ENCODE measurements at places on chromosomes 3 and 15.

- DNase-seq: no peak
These were observed 207.6 kb downstream of the GAP43 start for GRCh38 chr3:115830764-115831395.

GRCh38 chr15:83365370-83365938, 81.0 kb upstream of the BNC1 start:
- no peak for DNase-seq

GRCh38 chr3:173238091-173238490, 97.1 kb upstream of the SPATA16 start:
- no peak for DNase-seq

DNA sequence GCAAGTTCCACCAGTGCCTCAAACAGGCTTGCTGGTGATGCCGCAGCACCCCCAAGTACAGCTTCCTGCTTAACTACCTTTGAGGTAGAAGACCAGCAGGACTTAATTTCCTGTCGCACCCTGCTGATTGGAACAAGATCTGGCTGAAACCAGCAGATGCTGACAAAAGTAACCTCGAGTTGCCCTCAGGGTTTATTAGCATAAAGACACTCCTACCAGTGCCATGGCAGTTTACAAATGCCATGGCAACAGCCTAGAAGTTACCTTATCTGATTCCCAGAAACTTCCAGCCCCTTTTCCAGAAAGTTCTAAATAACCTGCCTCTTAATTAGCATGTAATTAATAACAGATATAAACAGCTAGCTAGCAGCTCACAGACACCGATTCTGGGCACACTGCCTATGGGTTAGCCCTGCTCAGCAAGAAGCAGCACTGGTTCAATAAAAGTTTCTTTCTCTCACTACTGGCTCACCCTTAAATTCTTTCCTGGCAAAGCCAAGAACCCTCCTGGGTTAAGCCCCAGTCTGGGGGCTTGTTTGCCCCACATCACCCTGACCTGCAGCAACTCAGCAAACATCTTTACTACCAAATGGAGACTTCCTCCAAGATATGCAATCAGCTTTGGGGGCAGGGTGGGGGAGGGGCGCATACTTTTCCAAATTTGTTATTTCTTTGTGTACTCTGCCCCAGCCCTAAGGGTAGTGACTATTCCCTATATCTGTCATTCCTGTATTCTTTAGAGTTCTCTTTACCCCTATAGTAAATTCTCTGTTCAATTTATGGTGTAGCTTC, 54.2 kb downstream of the MAP4 start:
- DNase-seq: no peak

- no peak for DNase-seq
These were observed 21.0 kb upstream of the RPL32 start for GRCh38 chr3:12862387-12862786.

GRCh38 chr3:114624571-114625181, 330.8 kb downstream of the TIGIT start:
- peak; percentile 97 for DNase-seq

GRCh38 chr15:35686347-35686746, 140.4 kb upstream of the DPH6 start:
- no peak for DNase-seq

DNA sequence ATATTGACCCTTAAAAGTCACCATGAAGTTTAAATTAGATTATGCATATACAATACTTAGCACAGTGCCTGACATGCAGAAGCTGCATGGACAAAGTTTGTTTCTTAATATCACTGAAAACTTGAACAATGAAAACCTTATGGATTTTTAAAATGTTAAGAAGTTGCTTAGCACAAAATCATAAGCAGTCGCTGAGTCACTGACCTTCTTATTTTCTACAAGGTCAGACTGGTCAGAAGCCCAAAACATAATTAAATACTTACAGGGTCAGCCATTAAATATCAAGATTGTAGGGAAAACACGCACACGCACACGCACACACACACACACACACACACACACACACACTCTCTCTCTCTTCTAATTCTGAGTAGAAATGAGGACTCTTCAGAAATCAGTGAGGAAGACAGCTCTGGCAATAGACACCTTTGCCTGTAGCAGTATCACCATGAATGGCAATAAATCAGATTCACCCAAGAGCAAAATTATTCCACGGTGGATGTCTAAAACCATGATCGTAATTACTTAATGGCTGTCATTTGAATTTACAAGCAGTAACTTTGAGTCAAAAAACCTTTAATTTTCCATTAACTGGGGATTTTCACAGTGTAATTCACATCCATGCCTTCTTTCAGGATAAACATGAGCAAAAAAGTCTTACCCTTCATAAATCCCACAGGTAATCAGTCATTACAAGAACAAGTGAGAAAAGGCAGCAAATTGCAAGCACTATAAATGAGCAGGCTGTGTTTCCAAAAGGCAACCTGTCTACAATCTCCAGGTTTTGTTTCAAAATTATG, 147.5 kb downstream of the OSBPL10 start:
- no peak for DNase-seq

- no peak for DNase-seq
These were observed 15.4 kb downstream of the ZSCAN2 start for GRCh38 chr15:84616235-84616634.

DNA sequence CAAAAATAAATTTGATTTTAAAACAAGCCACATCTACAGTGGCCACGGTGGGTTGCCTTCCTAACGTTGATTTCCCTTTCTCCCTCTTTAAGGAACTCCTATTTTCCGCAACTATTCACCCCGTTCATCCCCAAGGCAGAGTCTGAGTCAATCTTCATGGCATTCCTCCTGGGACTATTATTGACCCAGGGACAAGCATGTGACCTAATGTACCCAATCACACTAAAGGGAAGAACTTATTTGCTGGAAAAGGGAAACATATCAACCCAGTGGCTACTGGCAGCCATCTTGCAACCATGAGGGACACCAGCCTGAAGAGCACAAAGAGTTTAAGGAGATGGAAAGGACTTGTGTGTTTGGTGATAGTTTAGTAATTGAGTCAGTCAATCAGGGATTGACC, 55.4 kb upstream of the ARHGEF3 start:
- no peak for DNase-seq

GRCh38 chr3:46642971-46643370, 30.6 kb downstream of the FAM240A start:
- DNase-seq: no peak

GRCh38 chr3:78143000-78143399, 1103.1 kb downstream of the ROBO2 start:
- DNase-seq: no peak

DNA sequence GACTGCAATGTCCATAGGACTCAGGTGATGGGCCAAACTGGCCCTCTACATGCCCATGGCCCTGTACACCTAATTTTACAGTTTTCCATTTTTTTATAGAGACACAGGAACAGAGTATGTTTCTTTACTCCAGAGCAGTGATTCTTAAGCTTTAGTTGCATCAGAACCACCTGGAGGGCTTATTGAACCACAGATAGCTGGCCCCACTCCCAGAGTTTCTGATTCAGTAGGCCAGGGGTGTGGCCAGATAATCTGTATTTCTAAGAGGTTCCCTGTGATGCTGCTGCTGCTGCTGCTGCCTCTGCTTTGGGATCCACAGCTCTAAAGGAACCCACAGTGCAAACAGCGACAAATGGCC, 5.1 kb downstream of the RBP1 start:
- DNase-seq: no peak

- peak; percentile 13 for DNase-seq
These were observed 517.3 kb downstream of the MECOM start for GRCh38 chr3:169146179-169146665.
